ENCODE measurements at places on chromosomes 6 and 20. TPM values are rescaled to one million over a fixed set of nuclear protein-coding genes. Genes with fewer than 3 reads are reported as not detected.

Gene PCSK2
- total RNA-seq = 28.7 TPM

DNA sequence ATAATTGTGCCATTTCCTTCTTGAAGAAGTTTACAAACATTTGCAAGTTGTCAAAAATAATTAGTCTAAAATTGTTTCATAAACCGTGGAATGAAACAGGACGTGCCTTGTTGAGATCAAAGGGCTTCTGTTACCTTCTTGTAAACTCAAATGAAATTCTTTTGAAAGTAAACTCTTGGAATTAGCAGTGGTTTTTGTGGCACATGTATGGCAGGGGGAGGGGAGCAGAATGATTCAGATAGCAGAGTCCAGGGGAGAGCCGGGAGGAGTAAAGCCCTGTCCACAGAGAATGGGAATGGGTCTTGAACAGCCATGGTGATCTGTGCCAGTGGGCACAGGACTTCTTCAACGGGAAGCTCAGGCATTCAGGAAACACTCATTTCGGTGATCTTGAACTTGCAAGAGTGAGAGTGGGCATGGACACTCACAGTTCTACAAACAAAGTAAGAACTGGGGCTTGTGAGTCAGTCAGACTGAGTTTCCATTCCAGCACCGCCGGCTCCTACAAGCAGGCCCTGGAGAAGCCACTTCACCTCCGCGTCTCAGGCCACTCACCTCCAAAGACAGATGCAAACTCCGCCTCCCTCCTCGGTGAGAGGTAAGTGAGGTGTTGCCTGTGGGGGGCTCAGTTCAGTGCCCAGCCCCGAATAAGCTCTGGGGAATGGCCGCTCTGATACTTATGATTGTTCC lies 143.1 kb downstream of the CDH26 start:
- peak overlapping the region; percentile 20 for H3K27ac ChIP-seq
- H3K4me3 ChIP-seq = no peak overlapping the region
- H3K4me1 ChIP-seq = no peaks in the 10 kb centered on the region
- peaks cover 12% of the 10 kb centered on the region for H3K27me3 ChIP-seq
- no peak for DNase-seq
- H3K36me3 ChIP-seq = no peaks in the 10 kb centered on the region

DNA sequence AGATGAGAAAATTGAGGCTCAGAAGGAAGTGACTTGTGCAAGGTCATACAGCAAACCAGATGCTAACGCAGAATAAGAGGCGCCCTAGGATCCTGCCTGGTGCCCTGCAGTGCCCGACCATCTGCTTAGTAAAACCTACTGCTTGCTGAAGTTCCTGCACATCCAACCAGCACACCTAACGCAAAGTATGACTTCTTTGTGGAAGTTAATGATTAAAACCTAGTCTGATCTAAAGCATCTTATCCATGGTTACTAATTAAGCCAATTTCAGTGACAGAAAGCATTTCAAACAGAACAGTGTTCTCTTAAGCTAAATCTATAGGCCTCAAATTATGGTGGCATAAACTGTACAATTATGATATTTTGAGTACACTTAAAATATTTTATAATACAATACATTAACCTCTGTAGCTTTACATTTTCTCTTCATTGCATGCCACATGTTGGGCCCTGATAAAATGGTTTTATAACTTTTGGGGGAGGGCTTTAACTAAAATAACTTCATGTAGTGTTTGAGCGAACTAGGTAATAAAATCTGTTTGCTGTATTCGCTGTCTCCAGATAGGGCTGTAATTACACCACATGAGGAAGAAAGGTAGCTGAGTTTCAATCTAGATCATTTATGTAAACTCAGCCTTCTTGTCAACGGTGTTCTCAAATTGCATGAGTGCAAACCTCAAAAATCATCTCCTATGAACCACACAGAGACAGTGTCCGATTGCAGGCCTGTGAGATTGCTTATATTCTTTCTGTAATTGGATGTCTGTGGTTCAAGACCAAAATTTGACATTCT lies 37.5 kb upstream of the BEND3 start:
- H3K4me3 ChIP-seq = no peak overlapping the region
- H3K36me3 ChIP-seq = no peaks in the 10 kb centered on the region
- H3K27me3 ChIP-seq = no peaks in the 10 kb centered on the region
- no peak for DNase-seq
- H3K27ac ChIP-seq = no peak overlapping the region
- H3K4me1 ChIP-seq = peaks cover 14% of the 10 kb centered on the region

Gene DNAAF9
- 34.7 TPM for total RNA-seq

Gene SYTL3
- 2.8 TPM for total RNA-seq

DNA sequence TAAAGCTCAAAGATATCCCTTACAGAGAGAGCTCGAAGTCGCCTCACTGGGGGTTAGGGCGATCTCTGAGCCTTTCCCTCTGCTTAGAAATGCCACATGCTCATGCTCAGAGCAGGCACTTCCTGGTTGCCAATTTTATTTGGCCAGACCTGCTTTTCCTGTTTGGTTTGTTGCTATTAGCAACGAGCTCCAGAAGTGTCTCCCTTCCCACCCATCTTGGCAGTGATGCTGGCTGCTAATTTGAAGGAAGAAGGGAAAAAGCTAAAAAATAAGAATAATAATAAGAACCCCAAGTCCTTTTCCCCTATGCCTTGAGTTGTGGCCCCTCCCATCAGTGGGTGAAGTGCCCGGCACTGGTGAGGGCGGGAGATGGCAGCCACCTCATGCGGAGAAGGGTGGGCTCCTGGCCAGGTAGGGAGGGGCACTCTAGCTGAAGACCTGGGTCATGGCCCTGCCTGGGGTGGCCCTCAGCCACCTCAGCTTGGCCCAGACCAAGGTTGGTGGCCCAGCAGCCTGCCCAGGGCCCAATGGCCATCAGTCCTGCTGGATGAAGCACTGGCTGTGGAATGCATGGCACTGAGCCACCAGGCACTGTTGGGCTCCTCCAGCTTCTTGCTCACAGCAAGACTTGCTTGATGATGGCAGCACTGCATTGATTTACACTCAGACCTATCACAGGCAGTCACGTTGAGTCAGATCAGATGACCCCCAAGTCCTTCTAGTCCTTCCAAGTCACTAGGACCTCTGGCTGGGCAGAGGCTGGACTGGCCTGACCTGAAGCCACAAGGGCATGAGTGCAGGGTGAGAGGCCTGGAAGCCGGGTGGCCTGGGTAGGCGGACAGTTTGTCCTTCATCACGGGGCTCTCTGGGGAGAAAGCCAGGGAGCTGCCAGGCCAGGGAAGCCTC lies 79.0 kb downstream of the SYNJ2 start:
- H3K36me3 ChIP-seq = no peaks in the 10 kb centered on the region
- no peak overlapping the region for H3K27ac ChIP-seq
- H3K27me3 ChIP-seq = peaks cover 3% of the 10 kb centered on the region
- no peak for DNase-seq
- peaks cover 3% of the 10 kb centered on the region for H3K4me1 ChIP-seq

Gene NKAPL
- total RNA-seq = 0.69 TPM

- peaks cover 9% of the 10 kb centered on the region for H3K4me1 ChIP-seq
- no peaks in the 10 kb centered on the region for H3K27me3 ChIP-seq
- H3K36me3 ChIP-seq = no peaks in the 10 kb centered on the region
- no peak for DNase-seq
Observed at GRCh38 chr20:53159160-53159559, 187.0 kb downstream of the TSHZ2 start.

Gene FAM217A
- total RNA-seq = not detected

DNA sequence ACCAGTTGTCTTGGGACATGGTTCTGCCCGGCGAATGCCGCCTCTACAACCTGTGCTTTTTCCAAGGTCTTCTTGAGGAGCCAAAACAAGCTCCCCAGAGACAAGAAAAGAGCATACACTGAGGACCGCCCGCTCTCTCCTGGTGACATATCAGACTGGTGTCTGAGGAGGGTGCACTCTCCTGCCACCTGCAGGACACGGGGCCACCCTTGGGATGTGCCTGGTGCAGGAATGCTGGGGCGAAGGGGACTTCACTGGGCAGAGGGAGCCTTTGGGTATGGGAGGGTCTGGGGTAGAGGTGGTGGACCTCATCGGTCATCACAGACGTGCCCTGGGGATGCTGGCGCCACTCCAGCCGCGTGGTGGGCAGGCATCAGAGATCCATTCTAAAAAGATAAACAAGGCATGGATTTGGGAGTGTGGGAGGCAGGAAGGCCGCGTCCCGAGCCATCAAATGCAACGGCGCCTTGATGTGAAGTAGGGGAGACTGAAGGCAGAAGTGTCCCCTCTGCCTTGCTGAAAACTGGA lies 163.3 kb downstream of the CD83 start:
- peaks cover 15% of the 10 kb centered on the region for H3K36me3 ChIP-seq
- H3K27ac ChIP-seq = no peak overlapping the region
- peaks cover 4% of the 10 kb centered on the region for H3K4me1 ChIP-seq
- peaks cover 8% of the 10 kb centered on the region for H3K27me3 ChIP-seq

All from glutamatergic neuron (in vitro differentiated cells).